ENCODE measurements at places on chromosomes 1 and 21.

GRCh38 chr1:246483569-246483933 lies 23.5 kb downstream of the SMYD3 start:
- ATAC-seq: no peak

DNA sequence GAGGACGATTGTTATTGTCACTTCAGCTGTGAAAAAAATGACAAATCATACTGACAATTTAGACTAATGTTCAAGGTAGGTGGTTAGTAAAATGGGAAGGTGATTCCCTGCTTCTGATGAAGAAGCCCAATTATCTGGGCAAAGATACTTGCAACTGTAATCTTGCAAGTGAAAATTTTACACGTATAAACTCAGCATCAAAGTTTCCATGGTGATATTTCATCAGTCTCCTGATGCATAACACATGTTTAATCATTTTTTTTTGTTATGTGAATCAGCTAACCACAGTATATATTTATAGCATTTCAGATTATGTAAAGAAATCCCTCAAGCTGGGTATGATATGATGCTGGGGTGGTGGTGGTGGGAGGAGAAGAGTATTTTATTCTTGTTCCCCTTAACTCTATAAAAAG lies 16.4 kb upstream of the KCNK1 start:
- ATAC-seq: peak; percentile 59

- ATAC-seq: no peak
Measured at GRCh38 chr1:29267321-29268070, 31.2 kb downstream of the PTPRU start.

DNA sequence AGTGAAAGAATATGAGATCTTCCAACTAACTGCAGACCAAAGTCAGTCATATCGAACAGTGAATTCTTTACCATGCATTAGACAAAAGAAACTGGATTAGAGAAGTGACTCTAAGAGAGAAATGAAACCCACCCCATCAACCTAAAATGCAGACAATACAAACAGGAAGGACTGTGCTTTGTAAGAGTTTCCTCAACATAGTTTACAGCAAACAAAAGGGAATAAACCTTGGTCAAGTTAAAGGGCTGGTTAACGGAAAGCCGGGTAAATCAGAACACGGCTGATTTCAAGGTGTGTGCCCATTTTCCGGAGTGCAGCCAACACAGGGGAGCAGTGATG lies 39.2 kb downstream of the SIPA1L2 start:
- no peak for ATAC-seq

DNA sequence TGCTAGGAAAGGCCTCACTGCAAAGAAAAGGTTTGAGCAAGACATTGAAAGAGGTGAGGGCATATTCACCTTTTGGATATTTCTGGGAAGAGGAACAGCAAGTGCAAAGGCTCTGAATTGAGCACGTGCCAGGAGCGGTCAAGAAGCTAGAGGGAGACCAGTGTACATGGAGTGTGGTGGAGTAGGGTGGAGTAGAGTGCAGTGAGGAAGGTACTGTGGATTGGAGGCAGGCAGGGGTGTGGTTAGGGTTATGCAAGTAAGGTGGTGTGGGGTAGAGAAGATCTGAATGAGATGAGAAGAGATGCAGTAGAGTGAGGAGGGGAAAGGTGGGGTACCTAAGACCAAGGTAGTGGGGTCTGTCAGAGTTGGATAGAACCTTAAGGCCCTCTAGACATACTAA lies 119.6 kb downstream of the OMA1 start:
- ATAC-seq: no peak

- peak; percentile 53 for ATAC-seq
Measured at GRCh38 chr1:78145105-78145580, 99.4 kb downstream of the GIPC2 start.

GRCh38 chr1:167223144-167224103 lies 2.7 kb downstream of the POU2F1 start:
- ATAC-seq: no peak

GRCh38 chr1:155322571-155322952 lies 1.9 kb downstream of the RUSC1 start:
- no peak for ATAC-seq

DNA sequence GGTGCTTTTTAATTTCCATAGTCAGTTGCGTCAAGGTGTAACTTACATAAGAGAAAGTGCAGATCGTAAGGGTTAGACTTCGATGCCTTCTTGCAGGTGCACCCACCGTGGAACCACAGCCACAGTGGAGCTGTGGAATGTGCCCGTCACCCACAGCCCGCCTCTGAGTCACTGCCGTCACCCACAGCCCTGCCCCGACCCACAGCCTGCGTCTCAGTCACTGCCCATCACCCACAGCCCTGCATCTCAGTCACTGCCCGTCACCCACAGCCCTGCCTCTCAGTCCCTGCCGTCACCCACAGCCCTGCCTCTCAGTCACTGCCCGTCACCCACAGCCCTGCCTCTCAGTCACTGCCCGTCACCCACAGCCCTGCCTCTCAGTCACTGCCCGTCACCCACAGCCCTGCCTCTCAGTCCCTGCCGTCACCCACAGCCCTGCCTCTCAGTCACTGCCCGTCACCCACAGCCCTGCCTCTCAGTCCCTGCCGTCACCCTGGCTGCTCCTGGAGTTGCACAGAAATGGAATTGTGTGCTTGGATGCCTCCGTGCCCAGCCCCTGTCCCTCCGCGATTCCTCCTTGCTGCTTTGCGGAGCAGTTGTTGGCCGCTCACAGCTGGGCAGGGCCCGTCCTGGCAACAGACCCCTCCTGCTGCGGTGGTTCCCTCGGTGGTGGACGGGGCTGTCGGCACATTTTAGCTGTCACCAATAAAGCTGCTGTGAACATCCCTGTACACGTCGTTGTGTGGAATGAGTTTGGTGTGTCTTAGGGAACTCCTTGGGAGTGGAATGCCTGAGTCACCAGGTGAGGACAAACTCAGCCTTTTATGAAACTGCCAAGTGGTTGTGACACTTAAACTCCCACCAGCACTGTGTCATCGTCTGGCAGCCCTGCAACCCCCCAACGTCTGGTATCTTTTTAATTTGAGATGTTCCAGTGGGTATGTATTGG lies 44.9 kb upstream of the COL6A2 start:
- ATAC-seq: peak; percentile 70

- ATAC-seq: no peak
Measured at GRCh38 chr1:183817576-183818288, 12.8 kb downstream of the RGL1 start.

- ATAC-seq: no peak
Measured at GRCh38 chr1:178530037-178530402, 17.1 kb downstream of the TEX35 start.

DNA sequence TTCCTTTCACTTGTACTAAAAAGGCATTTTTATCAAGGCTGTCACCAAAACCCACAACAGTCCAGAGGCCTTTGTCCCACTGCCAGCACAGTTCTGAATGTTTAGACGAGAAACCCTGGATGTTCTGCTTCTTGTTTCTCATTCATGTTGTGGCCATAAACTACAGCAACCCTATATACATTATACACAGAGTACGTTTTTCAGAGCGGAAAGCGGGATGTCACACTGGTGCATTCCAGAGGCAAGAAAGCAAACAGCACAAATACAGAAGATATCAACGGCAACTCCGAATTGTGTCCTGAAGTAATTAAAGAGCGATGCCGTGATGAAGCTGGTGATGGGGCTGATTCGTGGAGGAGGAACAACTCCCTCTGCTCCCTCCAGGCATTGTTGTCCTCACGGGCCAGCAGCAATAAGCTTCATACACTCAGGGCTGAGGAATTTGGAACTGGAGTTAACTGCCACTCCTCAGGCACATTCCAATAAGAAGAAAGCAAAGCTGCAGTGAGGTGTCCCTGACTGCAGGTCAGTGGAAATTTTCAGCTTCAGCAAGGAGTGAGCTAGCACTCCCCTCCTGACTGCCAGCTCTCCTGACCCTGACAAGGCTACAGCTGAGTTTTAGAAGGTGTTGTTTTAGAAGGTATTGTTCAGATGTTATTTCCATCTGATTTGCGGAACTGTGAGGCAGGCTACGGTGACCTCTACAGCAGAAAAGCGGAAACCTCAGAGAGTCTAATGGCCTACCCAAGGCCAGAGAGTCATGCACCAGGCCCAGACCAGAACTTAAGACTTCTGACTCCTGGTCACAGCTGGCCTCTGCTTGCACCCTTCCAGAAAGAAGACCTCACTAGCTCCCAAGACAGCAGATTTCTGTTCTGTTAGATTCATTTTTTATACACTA lies 149.0 kb downstream of the TGFBR3 start:
- no peak for ATAC-seq

- no peak for ATAC-seq
Measured at GRCh38 chr1:218717575-218717974, 372.4 kb downstream of the TGFB2 start.

DNA sequence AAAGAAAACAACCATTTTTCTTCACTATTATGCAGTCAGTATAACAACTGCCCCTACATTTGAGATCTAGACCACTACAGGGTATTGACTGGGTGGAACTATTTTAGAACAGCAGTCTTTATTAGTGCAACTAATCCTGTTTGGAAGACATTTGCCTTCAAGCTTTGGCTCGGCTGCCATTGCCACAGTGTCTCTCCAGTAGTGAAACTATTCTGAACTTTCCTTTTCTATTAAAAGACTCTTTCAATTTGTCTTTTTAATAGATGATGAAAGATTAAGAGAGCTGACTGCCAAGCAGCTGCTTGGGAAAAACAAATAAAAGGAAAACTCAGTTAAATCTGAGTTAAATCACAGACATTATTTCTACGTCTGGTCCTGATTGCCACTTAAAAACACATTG lies 49.3 kb downstream of the LPGAT1 start:
- no peak for ATAC-seq

DNA sequence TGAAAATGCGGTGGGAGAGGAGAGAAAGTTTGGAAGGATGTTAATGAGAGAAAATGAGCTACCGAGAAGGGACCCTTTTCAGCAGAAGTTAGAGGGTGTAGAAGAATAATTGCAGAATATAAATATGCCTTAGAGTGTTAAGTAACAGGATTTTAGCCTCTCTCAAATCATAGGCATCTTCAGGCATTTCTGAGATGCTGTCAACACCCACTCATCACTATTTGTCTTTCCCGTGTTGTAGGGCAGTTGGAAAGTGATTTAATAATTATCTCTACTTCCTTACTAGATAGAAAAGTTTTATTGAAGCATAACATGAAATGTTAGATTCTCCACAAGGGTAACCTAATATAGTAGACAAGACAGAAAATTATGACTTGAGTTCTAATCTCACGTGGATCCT lies 96.4 kb upstream of the RGS4 start:
- no peak for ATAC-seq

GRCh38 chr21:39966786-39967185 lies 99.5 kb downstream of the PCP4 start:
- no peak for ATAC-seq

DNA sequence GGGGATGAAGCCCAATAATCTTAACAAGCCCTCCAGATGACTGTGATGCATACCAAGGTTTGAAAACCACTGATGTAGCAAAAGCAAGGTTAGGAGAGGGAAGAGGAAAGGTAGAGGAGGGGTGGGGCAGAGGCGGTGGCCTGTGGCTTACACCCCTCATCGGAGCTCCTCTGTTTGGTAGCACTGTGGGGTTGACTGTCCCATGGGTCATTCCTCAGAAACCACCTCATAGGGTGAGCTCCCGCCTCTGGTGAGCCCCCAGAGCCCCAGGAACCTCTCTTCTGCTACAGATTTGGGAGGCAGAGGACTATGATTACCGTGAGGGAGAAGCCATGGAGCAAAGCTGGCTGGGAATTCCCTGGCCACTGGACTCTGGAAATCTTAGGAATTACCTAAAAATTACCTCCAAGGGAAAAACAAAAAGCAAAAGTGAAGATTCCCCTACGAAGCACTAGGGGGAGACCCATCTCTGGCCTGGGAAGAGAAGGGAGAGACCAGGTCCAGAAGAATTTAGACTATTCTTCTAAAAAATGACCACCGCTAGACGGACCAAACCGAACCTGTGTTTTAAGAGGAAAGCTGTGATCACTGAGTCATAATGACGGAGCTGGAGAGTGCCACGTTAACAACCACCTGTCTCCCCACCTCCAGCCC lies 1.5 kb upstream of the RASSF5 start:
- no peak for ATAC-seq

GRCh38 chr21:32516756-32517649 lies 68.3 kb downstream of the TCP10L start:
- no peak for ATAC-seq

DNA sequence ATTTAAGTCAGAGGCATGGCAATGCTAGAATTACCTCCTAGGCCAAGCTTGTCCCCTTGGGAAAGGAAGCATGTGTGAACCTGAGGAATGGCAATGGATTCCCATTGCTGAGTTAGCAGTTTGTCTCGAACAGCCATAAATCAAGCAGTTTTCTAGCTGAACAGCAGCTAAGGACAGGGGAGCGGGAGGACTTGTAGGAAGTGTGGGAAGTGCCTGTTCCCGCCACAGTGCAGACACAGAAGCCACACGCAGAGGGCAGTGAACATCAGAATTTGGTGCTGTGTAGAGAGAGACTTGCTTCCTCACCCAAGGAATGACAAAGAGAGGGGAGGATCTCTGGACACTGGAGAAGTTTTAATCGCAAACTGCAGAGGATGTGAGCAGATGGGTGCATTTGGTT lies 3.8 kb downstream of the PHGDH start:
- no peak for ATAC-seq

- no peak for ATAC-seq
Measured at GRCh38 chr21:37008724-37009123, 2.2 kb downstream of the RIPPLY3 start.

DNA sequence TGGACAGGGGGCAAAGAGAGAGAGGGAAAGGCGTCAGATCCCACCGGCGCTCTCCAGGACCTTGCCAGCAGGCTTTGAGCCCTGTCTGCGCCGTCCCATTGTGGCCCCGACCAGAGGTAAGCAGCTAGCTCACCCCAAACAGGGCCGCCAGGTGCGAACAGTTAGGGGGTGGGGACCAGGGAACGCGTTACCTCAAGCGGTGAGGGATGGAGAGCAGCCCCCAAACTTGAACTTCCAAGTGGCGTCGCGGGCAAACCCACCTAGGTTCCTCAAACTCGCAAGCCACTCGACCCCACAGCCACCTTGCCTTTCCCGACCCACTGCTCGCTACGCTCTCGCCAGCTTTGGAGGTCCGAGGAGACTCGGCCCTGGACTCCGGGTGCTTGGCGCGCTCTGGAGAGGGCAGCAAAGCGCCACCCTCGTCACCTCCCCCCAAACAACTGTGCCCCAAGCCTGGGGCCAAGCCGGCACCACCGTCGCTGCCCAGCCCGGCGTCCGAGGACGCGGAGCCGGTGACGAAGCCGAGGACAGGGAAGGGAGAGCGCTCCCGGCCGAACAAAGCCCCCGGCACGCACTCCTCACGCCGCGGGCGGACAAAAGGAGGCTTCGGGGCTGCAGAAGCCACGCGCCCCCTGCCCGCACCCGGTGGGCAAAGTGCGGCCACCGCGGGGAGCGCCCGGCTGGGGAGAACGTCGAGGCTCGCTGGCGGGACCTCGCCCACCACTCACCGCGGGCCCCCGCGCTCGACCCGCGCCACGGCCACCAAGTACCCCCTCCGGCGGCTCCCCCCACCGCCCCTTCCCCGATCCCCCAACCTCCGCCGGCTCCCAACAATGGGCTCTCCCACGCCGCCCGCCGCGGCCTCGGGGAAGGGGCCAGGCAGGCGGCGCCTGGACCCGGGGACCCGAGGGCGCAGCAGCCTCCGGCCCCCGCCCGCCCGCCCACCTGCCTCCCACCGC lies 976 bp downstream of the SSBP3 start:
- ATAC-seq: no peak

- peak; percentile 64 for ATAC-seq
Measured at GRCh38 chr1:38029685-38030511, 16.7 kb downstream of the POU3F1 start.

GRCh38 chr1:54812801-54813484 lies 11.8 kb upstream of the TTC22 start:
- no peak for ATAC-seq

All from activated CD4-positive, CD25-positive, alpha-beta regulatory T cell treated with anti-CD3 and anti-CD28 coated beads, Interleukin-2, amount 50 U/mL, for 24 hours (primary cell).